ENCODE measurements at places on chromosomes 7 and 10.

GRCh38 chr10:78950656-78951587 lies 117.8 kb upstream of the ZMIZ1 start:
- no peak for DNase-seq

GRCh38 chr7:26195182-26195581 lies 5.4 kb downstream of the HNRNPA2B1 start:
- DNase-seq: no peak

GRCh38 chr10:98446151-98446660 lies 529 bp downstream of the HPS1 start:
- no peak for DNase-seq

- no peak for DNase-seq
These were observed 128.5 kb downstream of the ANKRD7 start for GRCh38 chr7:118352867-118353453.

DNA sequence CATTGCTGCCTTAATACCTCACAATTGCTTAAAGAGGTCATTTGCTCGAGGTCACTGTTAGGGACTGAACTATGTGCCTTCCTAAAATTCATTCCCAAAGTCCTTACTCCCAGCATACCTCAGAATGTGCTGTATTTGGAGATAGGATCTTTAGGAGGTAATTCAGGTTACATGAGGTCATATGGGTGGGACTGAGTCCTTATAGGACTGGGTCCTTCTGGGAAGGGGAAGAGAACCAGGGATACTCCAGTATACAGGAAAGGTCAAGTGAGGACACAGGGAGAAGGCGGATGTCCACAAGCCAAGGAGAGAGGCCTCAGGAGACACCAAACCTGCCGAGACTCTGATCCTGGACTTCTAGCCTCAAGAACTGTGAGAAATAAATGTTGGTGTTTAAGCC lies 253.3 kb downstream of the PRPF18 start:
- DNase-seq: no peak

DNA sequence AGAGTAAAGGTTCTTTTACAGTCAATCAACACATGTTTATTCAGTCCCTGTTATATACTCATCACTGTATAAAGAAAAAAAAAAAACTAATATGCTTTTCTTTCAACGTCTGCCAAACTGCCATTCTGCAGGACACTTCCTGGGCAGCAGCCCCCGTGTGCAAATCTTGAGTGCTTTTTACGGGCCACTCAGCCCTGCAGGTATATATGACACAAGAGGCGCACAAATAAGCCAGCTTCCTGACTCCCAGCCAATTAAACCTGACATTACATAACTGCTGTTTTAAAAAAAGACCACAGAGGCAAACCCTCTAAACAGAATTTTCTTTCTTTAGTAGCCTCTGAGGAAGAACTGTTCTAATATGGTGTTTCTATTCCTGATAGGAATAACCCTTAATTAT lies 263.0 kb upstream of the NEBL start:
- DNase-seq: no peak

GRCh38 chr7:27424749-27425148 lies 182.1 kb downstream of the EVX1 start:
- DNase-seq: no peak

DNA sequence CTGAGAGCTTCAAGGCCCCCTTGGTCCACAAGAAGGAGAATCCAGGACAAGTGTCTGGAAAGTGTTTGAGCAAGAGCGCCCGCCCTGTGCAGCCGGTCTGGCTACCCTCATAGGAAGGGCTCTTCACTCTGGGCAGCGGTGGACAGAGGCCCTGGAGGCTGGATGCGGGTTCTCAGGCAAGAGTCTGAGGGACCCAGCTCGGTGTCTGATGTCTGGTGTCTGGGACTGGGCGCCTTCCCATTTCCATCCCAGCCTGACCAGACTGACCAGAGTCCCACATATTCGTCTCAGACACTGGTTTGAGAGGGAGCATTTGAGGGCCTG lies 59.8 kb downstream of the HK1 start:
- DNase-seq: no peak

- no peak for DNase-seq
These were observed 4.3 kb downstream of the CAMK1D start for GRCh38 chr10:12353399-12354242.

GRCh38 chr7:105775580-105775979 lies 100.8 kb downstream of the ATXN7L1 start:
- DNase-seq: no peak

- DNase-seq: peak; percentile 71
These were observed at the start of gene EFCAB10 for GRCh38 chr7:105581066-105581811. EFCAB10 (minus strand) TSS chr7:105581493; CDS start chr7:105581463, 30 bp downstream.

DNA sequence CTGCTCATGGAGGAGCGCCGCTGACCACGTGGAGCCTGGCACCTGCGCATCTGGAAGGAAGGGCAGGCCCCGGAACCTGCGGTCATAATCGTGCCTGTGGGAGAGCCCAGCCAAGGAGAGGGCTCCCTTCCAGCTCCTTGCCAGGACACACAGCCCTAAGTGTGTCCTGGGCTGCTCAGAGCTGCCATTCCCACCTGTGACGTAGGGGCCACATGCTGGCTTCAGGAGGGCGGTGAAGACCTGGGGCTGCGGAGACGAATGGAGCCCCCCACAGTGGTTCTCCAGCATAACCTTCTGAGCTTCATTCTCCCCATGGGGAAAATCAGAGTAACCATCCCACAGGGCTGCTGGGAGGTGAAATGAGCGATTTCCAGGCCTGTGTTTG lies 127.6 kb upstream of the CHST15 start:
- no peak for DNase-seq

DNA sequence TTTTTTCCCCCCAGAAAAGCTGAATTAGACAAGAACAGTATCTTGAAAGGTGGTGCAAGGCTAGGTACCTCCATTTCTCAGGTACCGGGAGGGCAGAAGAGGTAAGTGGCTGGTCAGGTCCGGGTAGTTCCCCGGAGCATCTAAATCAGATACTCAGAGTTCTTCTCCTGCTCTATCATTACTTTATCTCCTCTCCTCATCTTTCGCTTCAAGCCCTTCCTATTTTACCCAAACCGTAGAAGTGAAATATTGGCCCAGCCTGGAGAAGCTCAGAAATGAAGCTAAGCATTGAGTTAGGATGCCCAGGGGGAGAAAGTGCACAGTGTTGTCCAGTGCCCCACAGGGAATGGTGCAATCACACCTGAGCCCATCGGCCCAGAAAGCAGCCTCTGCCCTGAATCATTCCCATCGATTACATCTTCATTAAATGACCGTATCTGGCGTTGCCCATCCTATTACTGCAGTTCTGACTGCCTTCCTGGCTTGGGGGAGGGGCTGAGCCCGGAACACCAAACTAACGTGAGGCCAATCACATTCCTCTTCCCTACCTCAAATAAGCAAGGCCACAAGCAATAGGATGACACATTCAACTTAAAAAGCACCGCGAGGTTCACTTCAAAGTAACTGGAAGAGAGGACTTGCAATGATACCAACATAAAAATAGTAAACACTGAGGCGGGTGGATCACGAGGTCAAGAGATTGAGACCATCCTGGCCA lies 116.5 kb downstream of the PRPF18 start:
- DNase-seq: no peak

- DNase-seq: no peak
These were observed 294.5 kb downstream of the FRMD4A start for GRCh38 chr10:14036233-14036632.

- DNase-seq: no peak
These were observed 108.7 kb downstream of the ZNF467 start for GRCh38 chr7:149664666-149665065.

- DNase-seq: no peak
These were observed 633.4 kb upstream of the MGMT start for GRCh38 chr10:128833671-128834070.
